ENCODE measurements at places on chromosomes 2 and 18.

- DNase-seq, result no peak
Observed at GRCh38 chr2:147231607-147232006, 613.2 kb upstream of the ACVR2A start.

GRCh38 chr2:42009657-42010580, 37.9 kb upstream of the PKDCC start:
- no peak for DNase-seq

GRCh38 chr18:9614401-9615279, at the start of gene PPP4R1:
Gene PPP4R1 (minus strand): TSS chr18:9614559. CDS start chr18:9614484, 75 bp downstream.
- DNase-seq, result peak; percentile 74

DNA sequence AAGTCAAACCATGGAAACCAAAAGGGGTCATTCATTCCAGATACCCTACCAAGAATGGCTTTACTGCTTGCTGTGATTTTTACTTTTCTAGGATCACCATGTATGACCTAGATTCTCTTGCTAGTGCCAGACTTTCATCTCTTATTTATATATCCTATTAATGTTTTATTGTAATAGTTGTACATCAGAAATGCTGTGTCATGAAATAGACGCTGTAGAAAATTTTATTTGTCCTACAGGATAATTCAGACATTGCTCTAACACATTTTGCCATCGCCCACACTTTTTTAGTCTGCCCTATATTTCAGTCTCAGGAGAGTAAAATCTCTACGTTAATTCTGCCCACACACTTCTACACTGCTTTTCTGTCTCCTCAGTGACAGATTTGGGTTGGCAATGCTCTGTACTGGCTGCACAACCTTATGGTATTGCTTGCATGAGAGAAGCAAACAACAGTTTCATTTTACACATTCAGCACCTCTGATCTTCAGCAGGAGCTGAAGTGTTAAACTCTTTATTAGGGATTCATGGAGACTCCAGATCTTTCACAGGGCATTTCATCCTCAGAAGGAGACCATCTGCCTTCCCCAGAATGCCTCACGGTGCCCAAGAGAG, 871.8 kb upstream of the CHAC2 start:
- no peak for DNase-seq

DNA sequence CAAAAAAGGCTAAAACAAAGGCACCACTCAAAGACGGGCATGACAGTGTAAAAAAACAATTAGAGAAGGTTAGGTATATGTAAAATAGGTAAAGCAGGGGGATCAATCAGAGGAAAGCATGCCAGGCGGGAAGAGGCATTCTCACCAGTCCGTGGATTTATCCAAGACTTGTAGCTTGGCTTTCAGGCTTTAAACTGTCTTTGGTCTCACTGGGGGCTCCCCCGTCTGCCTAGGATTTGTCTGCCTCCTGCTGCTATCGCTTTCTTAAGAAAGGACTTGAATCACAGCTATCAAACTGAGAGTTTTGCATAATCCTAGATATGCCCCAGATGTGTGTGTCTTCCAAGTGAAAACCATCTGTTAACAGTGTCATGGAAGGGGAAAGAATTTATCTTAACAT, 11.1 kb upstream of the GORASP2 start:
- no peak for DNase-seq

GRCh38 chr2:36469710-36470109, 114.1 kb downstream of the CRIM1 start:
- DNase-seq, result no peak

DNA sequence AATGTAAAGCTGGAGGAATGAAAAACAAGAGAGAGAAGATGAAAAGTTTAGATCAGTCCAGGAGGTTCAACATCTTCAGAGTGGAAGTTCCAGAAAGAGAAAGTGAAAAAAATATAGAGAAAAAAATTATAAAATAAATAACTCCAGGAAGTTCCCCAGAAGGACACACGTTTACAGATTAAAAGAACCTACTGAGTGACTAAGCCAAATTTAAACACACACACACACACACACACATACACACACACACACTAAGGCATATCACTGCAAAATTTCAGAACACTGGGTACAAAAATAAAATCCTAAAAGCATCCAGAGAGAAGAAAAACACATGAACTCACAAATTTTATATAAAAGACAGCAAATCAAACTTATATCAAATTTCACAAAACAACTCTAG, 85.9 kb upstream of the PMAIP1 start:
- no peak for DNase-seq

DNA sequence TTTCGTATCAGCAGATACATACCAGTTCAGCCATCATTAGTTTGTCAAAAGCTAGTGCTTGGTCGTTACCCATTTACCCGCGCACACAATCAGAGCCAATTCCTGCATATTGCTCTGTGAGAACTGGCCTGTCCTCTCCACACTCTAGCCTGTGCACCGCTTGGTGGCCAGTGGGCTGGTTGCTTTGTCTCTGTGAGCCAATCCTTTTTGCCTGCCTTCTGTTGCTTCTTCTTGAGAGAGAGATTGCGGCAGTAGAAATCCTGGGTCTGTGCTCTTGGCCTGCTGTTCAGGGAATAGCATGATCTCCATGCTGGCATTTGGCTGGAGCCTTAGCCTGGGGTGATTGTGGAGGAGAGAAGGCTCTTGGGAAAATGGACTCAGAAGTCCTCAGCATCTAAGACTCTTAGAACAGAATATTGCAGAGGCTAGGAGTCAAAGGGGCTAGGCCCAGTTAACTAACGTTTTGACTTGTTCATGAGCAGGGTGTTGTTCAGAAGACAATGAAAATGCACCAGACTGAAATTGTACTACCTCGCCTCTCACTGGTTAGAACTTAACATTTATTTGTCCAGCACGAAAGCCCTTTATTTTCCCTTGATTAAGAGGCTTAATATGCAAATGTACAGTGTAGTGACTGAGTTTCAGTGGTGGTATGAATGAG, 37.1 kb downstream of the MAP4K4 start:
- no peak for DNase-seq
